ENCODE measurements at places on chromosomes 13 and 19.

- DNase-seq = no peak
These were observed 723.2 kb downstream of the UQCRFS1 start for GRCh38 chr19:28489776-28490175.

- no peak for DNase-seq
These were observed 25.6 kb downstream of the DEDD2 start for GRCh38 chr19:42191855-42192254.

DNA sequence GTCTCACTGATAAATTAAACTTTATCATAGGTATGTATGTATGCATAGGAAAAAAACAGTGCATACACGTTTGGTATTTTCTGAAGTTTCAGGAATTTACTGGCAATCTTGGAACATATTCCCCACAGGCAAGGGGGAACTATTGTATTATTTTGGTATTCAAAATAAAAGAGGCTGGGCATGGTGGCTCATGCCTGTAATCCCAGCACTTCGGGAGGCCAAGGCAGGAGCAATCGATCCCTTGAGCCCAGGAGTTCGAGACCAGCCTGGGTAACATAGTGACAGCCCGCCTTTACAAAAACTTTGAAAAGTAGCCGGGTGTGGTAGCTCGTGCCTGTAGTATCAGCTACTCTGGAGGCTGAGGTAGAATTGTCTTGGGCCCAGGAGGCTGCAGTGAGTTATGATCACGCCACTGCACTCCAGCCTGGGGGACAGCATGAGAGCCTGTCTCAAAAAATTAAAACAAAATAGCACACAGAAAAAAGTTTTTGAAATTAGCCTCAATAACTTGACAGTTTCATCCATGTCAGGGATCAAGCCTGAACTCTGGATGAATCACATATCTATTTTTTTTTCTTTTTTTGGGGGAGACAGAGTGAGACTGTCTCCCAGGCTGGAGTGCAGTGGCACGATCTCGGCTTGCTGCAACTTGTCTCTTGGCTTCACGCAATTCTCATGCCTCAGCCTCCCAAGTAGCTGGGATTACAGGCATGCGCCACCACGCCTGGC lies 29.1 kb upstream of the HOMER3 start:
- DNase-seq = no peak

- no peak for DNase-seq
These were observed 94.0 kb downstream of the PCDH9 start for GRCh38 chr13:67136157-67136556.

DNA sequence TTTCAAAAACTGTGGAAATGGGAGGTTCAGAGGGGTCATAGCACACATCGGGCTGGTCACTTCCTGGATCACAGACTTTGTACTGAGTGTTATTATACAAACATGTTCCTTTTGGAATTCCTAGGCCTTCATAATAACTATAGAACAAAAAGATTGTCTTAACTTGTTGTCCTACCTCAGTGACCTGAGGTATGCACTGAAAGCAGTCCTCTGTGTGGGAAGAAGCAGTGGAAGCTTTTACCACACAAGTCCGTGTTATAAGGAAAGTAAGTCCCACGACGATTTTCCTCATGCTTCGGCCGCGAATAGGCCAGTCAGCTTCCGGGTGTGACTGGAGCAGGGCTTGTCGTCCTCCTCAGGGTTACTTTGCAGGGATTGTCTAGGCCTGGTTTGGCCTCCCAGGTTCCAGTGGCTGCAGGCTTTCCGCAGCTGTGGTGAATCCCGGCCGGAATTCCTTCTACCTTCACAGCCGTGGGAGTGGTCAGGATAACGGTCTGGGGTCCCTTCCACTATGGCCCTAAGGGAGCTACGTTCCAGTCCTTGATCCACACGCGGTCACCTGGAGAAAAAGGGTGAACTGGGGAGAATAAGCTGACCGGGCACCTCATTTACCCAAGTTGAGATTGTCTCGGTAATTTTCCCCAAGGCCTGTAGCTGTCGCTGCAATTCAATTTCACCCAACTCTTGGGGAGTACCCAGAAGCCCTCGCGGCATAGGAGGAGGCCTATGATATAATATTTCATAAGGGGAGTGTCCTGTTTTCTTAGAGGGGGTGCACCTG lies 16.0 kb downstream of the NAPSA start:
- DNase-seq = no peak

DNA sequence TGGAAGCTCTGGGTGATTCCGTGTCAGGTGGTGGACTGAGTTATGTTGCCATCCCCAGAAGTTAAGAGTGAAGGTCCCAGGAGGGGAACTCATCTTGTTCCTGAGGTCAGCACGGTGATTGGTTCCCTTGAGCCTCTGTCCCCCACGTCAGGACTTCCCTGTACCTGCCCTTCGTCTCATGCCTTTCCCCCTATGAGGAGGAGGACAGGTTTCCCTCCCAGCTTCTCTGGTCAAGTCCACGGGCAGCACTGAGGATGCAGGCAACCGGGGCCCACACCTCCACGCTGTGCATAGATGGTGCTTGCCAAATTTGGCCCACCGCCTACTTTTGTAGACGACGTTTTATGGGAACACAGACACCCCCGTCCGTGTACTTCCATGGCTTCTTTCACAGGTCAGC lies 42.7 kb downstream of the TEX29 start:
- DNase-seq = no peak

DNA sequence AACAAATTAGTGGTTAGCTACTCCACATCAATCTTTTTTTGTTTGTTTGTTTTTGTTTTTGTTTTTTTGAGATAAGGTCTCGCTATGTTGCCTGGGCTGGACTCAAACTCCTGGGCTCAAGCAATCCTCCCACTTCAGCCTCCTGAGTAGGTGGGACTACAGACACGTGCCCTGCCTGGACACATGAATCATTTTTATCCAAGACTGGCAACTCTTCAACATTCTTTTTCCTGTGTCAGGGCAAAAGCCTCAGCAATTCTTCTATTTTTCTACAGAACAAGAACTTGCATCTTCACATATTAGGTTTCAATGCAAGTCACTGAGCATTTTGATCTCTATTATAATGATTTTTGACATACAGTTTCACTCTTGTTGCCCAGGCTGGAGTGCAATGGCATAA lies 76.8 kb upstream of the LRCH1 start:
- no peak for DNase-seq

GRCh38 chr13:113157929-113158747 lies at the start of gene PROZ:
PROZ (plus strand) TSS chr13:113158648; CDS start chr13:113158661, 13 bp downstream.
- no peak for DNase-seq

Measured in CD4-positive, alpha-beta T cell treated with Interleukin-4 for 1 hour (primary cell).